ENCODE measurements at places on chromosomes 1 and 21. TPM values are rescaled to one million over a fixed set of nuclear protein-coding genes. Genes with fewer than 3 reads are reported as not detected.

Gene ATP1A4
- total RNA-seq = not detected

Gene FCGR3A
- total RNA-seq = not detected

Gene DUSP10
- total RNA-seq = 90.7 TPM

Gene PKLR
- not detected for total RNA-seq

Gene FAM151A
- not detected for total RNA-seq

Gene FBXO2
- 2.2 TPM for total RNA-seq

Gene CACHD1
- total RNA-seq = 7.7 TPM

Gene GPATCH3
- 9.7 TPM for total RNA-seq

Gene PDE9A
- total RNA-seq = 2.9 TPM

Gene SEC16B
- 0.19 TPM for total RNA-seq

Gene ALDH9A1
- 108 TPM for total RNA-seq

Gene LGR6
- total RNA-seq = not detected

Gene SELE
- total RNA-seq = not detected

Gene GRIK3
- not detected for total RNA-seq

Data from SK-MEL-5 (cell line).